ENCODE measurements at places on chromosomes 5 and 9.

- no peak for DNase-seq
Measured at GRCh38 chr5:179142434-179143198, 82.4 kb downstream of the ZNF354C start.

- DNase-seq: peak; percentile 48
Measured at GRCh38 chr9:29969856-29970647, 2396.8 kb upstream of the C9orf72 start.

GRCh38 chr9:18726546-18726945 is 252.6 kb downstream of the ADAMTSL1 start:
- DNase-seq: no peak

GRCh38 chr5:37776826-37777225 is 63.0 kb downstream of the GDNF start:
- peak; percentile 28 for DNase-seq

GRCh38 chr5:39846144-39846543 is 421.4 kb upstream of the DAB2 start:
- DNase-seq: no peak

DNA sequence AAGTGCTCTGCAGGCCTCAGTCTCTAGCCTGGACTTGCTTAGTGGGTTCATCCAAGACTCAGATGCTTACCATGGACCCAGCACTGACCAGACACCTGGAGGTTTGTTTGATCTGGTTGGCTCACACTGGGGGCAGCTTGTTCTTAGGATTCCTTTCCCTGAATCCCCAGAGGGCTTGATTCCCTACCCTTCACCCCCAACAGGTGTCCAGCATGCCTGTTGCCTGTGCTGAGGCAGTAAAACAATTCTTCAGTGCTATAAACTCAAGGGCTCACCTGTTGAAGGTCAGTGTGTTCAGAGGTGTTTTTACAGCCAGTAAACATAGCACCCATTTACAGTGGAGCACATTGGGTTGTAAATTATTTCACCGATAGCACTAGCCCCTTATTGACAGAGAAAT is 123.8 kb upstream of the KLF4 start:
- DNase-seq: no peak

DNA sequence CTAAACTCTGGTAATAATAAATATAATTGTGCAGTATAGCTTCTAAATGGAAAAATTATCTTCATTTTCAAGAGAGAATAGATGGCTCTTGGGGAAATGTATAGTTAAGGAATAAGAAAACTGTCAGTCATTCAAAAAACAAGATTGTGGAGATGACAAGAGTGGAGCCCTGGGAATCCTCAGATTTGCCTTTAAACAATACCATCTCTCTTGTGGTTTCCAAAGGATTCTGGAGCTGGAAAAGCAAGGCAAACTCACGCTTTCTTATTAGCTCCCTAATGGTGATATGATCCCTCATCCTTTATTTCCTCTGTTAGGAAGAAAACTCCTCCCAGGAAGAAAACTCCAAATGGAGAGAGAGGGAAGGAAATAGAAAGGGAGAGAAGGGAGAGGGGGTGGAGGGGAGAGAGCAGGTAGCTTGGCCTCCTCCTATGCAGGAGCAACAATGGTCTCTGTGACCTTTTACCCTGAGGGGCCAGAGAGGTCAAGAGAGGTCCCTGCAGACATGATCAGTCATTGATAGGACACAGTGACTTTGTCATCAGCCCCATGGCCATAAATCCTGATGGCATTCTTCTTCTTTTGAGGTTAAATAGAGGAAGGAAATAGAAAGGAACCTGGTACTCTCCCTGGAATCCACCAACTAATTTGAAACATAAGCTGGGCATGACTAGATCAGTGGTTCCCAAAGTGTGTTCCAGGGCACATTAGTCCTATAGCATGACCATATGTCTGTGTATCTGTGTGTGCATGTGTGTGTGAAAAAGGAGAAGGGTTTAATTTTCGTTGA is 312.2 kb downstream of the ARRDC3 start:
- no peak for DNase-seq

- DNase-seq: no peak
Measured at GRCh38 chr9:111298731-111299598, 31.1 kb downstream of the OR2K2 start.

- DNase-seq: peak; percentile 59
Measured at GRCh38 chr9:124217836-124218437, 39.8 kb upstream of the NEK6 start.

DNA sequence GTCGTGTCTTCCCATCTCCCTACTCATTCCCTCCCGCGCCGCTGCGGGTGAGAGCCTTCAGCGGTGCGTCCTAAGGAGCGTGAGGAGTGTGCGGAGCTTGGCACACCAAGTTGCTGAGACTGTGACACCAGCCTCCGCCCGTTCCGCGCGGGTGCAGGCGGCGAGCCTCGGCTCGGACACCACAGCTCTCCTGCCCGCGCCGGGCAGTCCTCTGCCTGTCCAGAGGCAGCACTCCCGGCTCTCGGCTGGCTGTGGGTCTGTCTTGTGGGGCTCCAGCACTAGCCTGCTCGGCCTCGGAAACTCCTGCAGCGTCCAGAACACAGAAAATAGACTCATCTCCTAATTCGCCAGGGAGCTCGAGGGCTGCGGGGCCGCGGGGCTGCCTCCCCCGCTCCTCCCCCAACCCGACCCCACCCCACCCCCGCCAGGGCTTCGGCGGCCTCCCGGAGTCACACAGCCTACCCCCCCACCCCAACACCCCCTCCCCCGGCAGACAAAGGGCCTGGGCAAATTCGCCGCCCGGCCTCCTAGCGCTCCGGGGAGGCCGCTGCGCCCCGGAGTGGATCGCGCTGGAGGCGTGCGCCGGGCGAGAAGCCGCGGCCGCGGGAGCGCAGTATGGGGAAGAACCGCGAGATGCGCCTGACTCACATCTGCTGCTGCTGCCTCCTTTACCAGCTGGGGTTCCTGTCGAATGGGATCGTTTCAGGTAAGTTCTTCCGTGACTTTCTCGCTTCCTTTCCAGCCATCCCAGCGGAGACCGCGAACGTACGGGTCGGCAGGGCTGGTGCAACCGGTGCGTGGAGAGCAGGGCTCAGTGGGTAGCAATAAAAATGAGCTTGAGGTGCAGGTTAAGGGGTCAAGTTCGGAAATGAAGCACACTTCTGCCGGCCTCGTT is at the start of gene ADAMTS19:
Gene ADAMTS19, plus strand, starts transcription at position 522 of the 895 bp plus-strand sequence. Its CDS starts 94 bp downstream, at position 616.
- no peak for DNase-seq
